ENCODE measurements at places on chromosomes 11 and 22.

GRCh38 chr11:130434521-130435223 lies 6.3 kb upstream of the ADAMTS8 start:
- DNase-seq = no peak

DNA sequence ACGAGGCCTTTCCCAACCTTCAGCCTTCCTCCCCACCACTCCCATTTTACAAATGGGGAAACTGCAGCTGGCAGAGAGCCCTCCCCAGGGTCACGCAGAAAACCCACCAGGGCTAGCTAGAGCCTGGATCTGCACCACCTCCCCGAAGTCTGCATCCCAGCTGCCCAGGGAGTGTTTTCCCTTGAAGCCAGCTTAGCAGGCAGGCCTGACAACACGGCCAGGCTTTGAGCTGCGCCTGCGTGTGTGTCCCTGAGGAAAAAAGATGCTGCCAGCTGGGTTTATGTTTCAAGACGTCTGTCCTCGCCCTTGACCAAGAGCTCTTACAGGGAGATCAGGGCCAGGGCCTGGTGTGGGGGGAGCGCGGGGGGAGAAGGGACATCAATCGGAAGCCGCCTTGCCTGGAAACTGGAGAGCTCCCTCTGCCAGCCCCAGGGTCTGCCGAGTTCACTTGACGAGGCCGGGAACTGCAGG lies 20.3 kb downstream of the WNT11 start:
- peak; percentile 82 for DNase-seq

GRCh38 chr11:120031612-120032600 lies 106.0 kb downstream of the TRIM29 start:
- DNase-seq = peak; percentile 54

DNA sequence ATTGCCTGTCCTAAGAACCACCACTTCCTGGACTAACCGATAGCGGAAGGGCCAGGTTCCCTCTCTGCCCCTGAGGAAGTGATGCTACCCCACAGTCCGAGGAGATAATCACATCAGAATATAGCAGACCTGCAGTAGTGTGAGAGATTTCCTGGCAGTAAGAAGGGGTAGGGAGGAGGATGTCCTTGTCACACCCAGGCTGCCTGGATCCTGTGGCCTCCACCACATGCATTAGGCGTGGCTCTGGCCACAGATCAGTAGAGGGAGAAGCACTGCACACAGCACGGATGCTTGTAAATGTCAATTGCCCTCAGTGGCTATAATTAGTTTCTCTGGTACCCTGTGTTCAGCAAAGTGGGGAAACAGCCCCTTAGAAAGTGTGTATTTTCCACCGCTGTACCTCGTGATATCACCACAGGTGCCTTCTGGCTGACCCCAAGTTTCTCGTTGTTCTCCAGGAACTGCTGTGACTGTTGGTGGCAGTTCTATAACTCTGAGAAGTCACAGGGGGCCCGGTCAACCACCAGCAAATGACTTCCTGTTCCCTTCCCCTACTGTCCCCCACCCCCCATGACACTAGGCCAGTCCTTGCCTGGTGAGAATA lies 61.8 kb downstream of the UBASH3B start:
- no peak for DNase-seq

DNA sequence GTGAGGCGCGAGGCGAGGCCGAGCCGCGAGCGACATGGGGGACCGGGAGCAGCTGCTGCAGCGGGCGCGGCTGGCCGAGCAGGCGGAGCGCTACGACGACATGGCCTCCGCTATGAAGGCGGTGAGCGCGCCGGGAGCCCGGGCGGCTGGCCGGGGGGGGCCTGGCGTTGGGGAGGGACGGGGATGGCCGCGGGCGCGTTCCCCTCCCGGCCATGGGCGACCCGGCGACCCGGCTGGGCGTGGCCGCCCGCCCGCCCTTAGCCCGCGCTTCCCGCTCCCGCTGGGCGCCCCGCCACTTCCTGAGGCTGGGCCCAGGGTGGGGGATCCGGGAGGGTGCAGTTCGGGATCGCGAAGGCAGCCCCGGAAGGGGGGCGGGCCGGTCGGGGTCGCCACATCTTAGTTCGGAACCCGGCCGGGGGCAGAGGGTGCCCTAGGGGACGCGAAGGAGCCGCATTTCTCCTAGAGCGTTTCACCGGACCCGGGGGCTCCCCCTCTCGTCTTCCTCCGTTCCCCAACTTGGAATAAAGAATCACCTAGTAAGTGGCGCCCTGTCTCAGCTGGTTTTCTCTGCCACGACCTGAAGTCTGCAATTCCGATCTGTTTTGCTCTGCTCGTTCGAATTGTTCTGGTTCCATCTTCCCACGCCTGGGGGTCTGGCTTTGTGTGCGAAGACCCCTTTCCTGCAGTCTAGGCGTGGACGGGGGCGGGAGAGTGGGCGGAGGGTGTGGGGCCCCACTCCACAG lies 536 bp downstream of the YWHAH start:
- DNase-seq = peak; percentile 79

DNA sequence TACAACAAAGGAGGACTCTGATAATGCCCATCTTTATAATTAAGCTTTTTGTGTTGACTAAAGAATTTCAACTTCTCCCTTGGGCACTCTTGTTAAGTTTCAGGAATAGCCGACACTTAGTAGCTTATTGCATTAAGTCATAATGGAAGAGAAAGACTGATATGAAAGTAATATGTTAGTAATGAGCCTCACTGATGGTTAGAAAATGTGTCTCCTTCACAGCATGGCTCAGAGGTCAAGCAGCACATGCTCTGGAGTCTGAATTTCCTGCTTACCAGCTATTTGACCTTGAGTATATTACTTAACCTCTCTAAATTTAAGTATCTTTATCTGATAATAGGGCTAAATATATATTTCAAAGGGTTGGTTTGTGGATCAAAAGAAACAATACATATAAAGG lies 39.0 kb downstream of the PDGFD start:
- no peak for DNase-seq

- no peak for DNase-seq
These were observed 70.6 kb downstream of the PDHX start for GRCh38 chr11:34986883-34987520.

DNA sequence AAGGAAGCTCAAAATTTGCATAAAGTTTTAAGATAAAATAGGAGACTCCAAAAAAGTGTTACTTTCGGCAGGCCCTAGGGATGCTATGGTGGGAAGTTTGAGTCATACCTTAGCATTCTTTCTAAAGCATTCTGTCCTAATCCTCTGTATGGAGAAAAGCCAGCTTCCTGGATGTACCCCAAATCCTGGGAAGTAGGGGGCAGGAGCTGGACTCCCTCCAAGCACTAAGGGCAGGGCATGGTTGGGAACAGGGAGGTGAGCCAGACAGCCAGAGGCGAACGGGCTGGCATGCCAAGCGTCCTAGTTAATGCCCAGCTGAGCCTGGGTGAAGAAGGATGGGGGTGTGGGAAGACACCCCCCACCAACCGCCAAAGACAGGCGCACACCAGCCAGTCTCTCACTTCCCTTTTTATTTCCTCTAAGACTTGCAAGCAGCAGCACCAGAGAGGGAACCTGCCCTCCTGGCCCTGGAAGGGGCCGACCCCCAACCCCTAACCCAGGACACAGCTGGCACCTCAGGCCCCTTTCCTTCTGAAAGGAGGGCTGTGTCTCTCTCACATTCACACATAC lies 23.9 kb downstream of the RTN4RL2 start:
- DNase-seq = no peak

DNA sequence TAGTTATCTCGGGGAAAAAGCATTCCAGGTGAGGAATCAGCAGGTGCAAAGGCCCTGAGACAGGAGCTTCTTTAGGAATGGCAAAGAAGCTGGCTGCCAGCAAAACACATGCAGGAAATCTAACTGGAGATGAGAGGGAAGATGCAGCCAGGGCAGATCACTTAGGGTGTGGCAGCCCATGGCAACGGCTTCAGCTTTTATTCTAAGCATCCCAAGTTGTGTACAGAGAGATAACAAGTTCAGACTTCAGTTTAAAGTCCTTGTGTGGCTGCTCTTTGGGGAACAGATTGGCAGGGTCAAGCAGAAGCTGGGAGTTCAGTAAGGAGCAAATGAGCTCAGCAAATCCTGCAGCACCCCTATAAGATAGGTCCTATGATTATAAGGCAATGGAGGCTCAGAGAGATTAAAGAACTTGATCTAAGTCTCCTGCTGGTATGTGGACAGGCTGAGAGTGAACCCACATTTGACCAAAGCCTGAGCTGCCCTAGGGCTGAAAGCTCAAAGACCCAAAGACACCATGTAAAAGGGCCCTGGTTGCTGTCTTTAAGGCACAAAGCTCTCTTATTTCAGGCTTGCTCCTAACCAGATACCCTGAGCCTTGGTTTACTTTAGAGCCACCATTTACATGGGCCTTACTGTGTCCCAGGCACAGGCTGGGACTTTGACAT lies 466.8 kb downstream of the SOX6 start:
- DNase-seq = no peak

DNA sequence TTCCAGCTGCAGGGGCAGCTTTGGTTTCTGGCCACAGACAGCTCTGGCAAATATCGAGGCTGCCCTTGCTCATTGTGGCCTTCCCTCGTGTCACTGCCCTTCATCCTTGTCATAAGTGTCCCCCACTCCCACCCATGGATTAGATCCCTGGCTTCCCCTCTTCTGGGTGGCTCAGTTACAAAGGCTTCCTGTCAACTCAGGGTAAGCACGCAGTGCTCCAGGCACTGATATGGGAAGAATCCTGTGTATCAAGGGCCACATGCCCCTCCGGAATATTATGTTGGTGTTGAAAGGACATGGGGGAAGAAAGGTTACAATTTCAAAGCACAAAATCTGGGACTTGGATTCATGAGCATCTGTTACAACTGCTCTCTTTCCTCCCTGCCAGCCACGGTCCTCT lies 128.1 kb downstream of the DBX1 start:
- DNase-seq = no peak

- no peak for DNase-seq
These were observed 3.1 kb upstream of the MMP8 start for GRCh38 chr11:102727890-102728289.

Measured in coronary artery (tissue), 2 donors.